Activated naive CD4-positive, alpha-beta T cell treated with anti-CD3 and anti-CD28 coated beads, Interleukin-2, amount 50 U/mL, for 72 hours (primary cell): ENCODE measurements at places on chromosomes 2 and 18. TPM values are rescaled to one million over a fixed set of nuclear protein-coding genes. Genes with fewer than 3 reads are reported as not detected.

DNA sequence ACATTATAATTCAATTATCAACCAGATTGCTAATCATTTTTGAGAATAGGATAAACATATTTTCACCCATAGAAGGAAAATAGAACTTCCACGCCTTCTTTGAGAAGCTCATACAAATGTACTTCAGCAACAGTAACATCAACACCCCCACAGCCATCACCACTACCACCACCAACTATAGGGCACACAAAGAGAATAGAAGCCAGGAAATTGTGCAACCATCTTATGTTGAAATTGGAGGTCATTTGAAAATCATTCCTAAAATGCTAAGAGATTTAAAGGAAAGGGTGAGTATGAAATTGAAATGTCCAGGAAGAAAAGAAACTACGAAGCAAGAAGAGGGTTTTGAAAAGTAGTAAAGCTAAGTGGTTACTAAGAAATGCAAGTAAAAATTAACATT lies 563.4 kb downstream of the ZNF804A start:
- DNase-seq: no peak

DNA sequence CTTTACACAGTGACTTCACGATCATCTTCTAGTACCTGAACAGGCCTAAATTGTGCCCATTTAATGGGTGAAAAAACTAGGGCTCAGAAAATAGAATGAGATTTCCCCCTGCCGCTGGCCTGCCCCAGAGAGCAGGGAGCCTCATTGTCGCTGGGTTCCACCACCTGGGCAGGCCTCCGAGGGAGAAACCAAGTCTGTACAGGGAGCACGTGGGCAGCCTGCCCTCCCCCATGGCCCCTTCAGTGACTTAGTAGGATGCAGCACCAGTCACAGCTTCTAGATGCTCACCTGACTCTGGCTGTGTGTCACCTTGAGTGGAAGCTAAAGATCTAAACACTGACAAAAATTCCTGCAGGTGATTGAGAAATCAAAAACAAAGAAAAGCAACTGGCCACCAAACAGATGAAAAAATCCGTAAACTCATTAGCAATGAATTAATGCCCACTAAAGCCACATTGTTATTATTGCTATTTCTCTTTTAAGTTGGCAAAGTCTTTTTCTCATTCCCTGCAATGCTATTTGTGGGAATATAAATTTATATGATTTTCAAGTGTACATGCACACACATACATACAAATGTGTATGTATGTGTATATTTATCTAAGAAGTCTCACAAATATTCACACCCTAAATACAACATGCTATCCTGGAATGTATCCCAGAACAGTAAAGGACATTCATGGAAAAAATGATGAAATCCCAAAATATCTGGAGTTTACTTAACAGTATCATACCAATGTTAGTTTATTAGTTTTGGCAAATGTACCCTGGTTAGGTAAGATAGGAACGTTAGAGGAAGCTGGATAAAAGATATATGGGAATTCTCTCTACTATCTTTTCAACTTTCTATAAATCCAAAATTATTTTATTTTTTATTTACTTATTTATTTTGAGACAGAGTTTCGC lies 18.7 kb upstream of the ASPRV1 start:
- DNase-seq: no peak

DNA sequence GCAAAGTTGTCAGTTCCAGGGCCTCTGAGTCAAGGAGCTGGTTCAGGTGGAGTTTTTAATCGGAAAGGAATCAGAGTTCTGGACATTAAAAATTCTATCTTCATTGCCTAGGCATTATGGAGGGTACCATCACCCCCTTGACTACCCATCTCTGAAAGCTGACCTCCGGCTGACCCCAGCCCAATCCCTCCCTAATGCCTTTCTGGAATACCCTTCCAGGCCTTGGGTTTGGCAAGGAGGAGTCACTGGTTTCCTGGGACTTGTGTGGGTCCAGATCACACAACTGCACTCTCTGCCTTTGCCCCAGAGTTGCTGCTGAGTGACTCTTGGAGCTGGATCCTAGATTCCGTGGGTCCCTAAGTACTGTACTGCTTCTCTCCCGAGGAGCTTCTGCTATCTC lies 1.0 kb upstream of the OSR1 start:
- DNase-seq: no peak

- DNase-seq: no peak
Measured at GRCh38 chr2:149223472-149224095, 106.8 kb upstream of the LYPD6 start.

- DNase-seq: no peak
Measured at GRCh38 chr2:233440314-233440713, 86.0 kb downstream of the DGKD start.

GRCh38 chr2:209726311-209726710 lies 45.3 kb upstream of the UNC80 start:
- no peak for DNase-seq

DNA sequence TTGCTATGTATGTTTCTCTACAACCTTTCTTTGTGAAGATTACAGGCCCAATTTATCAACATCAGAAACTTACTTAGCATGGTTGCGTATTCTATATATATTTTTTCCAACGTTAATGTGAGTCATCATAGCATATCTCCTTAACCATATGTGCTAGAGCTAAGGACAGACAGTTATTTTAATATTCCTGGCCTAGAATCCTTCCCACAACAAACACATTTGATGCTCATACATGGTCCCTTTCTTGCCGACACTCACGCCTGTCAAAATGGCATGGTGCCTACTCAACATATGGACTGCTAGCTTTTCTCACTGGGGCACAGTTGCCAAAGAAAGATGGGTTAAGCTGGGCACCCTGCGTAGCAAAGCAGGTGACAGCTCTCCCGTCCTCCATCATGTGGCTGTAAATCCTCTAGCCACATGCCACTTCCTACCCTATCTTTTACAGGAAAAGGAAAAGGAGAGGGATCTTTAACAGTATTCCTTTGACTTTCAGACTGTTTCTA lies 75.2 kb upstream of the GALNT5 start:
- DNase-seq: no peak

- DNase-seq: no peak
Measured at GRCh38 chr2:219576505-219577388, 4.6 kb downstream of the INHA start.

DYSF gene
- 0.23 TPM for total RNA-seq

SNX17 gene
- 56.4 TPM for total RNA-seq

IL1RL1 gene
- total RNA-seq: 0.74 TPM

DNA sequence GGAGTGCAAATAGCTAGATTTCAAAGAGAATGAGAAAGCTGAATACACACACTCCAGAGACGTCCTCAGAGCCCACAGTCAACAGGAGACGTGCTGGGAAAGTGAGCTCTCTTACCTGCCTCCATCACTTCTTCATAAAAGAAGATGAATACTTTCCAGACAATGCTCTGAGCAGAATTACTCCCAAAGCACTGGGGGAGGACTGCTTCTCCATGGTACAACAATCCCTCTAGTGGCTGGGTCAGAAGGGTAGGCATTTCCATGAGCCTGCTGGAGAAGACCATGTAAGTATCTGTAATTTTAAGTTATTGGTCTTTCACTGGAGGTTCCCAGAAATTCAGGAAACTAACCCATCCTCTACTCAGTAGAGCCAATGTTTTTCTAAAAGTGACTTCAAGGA lies 190.3 kb downstream of the RBM43 start:
- DNase-seq: no peak

DNA sequence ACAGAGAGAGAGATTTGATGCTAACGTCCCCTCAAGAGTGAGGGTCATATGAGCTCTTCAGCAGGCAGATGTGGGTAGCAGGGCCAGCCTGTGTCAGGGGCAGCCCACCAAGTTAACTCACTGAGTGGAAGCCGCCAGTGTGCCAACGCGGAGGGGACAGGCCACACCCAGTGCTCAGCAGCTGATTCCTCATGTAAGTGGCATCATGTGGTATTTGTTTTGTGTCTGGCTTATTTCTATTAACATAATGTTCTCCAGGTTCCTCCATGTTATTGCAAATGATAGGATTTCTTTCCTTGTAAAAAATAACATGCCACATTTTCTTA lies 4.0 kb downstream of the IMP4 start:
- DNase-seq: no peak

- DNase-seq: no peak
Measured at GRCh38 chr2:181552808-181553207, 95.6 kb downstream of the ITGA4 start.

GRCh38 chr2:26847655-26848335 lies at the start of gene DPYSL5:
Gene DPYSL5 (plus strand): TSS chr2:26848132. CDS start chr2:26898500, 50,368 bp downstream.
- no peak for DNase-seq

GPR35 gene
- 1.5 TPM for total RNA-seq

DNA sequence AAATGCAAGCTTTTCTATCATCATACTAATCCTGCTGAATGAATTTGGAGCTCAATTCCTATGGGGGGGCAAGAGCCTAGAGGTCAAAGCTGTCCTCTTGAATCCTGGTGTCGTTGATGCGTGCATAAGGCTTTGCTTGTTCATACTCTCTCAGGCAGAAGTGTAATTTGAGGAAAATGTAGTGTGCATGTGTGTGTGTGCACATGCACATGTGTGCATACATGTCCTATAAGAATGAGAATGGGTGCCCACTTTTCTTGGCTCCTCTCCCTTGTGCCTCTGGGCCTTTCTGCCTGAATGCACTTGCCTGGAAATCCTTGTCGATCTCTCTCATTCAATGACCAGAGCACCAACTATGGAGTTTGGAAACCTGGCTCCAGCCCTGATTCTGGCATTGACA lies 28.5 kb upstream of the C18orf32 start:
- DNase-seq: no peak

- DNase-seq: no peak
Measured at GRCh38 chr18:76426737-76427305, 68.2 kb downstream of the ZNF516 start.

GRCh38 chr18:45521136-45521535 lies 94.1 kb upstream of the SLC14A2 start:
- DNase-seq: no peak

DNA sequence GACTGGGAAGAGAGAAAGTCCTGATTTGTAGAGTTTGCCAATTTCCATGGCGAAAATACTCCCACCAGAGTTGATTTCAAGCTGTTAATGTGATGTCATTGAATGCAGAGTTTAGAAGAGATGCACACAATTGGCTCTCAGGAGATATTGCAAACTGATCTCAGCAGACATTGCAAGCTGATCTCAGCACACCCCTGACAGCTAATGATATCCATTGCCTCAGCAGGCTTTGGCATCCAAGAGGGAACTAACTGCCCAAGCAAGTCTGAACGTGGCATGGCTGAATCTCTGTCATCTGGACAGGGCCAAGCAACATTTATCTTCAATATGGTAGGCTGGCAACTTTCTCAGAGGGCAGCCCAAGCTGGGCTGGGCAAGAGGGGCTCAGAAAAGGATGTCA lies 78.4 kb upstream of the CYP1B1 start:
- no peak for DNase-seq

DNA sequence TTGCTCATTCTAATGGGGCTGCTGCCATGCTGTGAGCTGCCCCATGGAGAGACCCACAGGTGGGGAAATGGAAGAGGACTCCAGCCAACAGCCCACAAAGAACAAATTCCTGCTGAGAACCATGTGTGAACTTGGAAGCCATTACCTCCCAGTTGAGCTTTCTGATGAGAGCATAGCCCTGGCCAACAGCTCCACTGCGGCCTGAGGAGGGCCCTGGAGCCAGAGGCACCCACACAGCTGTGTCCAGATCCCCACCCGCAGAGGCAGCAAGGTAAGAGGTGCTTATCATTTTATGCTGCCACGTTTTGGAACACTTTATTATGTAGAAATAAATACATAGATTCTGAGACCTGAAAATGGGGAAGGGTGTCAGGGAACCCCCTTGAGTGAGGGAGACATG lies 44.2 kb upstream of the OTOS start:
- peak; percentile 11 for DNase-seq

DNA sequence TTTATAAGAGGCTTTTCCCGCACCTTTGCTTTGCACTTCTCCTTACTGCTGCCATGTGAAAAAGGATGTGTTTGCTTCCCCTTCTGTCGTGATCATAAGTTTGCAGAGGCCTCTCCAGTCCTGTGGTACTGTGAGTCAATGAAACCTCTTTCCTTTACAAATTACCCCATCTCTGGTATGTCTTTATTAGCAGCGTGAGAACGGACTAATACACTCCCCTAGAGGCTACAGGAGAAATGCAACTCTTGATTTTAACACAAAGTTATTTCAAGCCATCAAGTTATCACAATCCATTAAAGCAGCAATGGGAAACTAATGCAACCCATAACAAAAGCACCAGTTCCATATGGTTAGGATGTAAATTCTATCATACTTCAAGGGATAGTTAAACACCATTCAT lies 1378.8 kb upstream of the DDX18 start:
- DNase-seq: no peak

ALPI gene
- not detected for total RNA-seq

GRCh38 chr2:9287400-9288045 lies 80.9 kb downstream of the ASAP2 start:
- no peak for DNase-seq

DNA sequence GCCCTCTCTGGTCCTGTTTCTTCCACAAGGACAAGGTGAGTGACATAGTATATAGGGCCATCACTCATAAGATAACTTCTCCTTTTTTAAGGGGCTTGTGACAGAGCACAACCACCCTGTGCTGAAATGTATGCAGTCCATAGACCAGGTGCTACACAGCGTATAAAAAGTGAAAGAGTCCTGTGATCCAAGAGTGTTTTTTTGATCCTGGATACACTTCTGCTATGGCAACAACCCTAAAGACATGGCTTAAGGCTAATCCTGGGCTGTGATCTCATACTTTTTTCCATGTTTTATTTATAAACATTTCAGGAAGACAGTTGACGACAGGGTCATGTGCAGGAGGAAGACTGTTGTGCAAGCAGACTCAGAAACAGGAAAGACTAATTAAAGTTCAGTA lies 400.5 kb upstream of the TCF4 start:
- DNase-seq: no peak

GRCh38 chr2:218003281-218003944 lies 618 bp upstream of the TNS1 start:
- no peak for DNase-seq

CFC1 gene
- total RNA-seq: not detected

GRCh38 chr2:189613650-189614420 lies 33.2 kb upstream of the SLC40A1 start:
- DNase-seq: no peak

SERPINB2 gene
- total RNA-seq: not detected

ALKAL2 gene
- total RNA-seq: not detected

DNA sequence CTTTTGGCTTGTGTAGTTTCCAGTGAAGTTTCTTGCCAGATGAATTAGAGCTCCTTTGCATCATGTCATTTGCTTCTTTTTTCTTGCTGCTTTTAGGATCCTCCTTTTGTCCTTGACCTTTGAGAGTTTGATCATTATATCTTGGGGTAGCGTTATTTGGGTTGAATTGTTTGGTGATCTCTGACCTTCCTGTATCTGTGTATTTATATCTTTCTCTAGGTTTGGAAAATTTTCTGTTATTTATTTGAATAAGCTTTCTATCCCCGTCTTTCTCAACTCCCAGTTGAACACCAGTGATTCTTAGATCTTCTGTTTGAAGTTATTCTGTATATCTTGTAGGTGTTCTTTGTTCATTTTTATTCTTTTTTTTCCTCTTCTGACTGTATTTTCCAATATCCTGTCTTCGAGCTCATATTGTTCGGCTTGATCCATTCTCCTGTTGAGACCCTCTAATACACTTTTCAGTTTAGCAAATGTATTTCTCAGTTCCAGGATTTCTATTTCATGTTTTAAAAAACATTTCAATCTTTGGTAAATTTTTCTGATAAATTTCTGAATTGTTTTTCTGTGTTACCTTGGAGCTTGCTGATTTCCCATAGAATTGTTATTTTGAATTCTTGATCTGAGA lies 20.8 kb downstream of the GALNT1 start:
- DNase-seq: no peak
